Stimulated activated CD4-positive, alpha-beta T cell treated with anti-CD3 and anti-CD28 coated beads, Interleukin-15, amount 100 ng/mL, for 1 hour (primary cell): ENCODE measurements at places on chromosomes 7 and 10.

GRCh38 chr7:132933072-132933458 lies 148.8 kb downstream of the CHCHD3 start:
- DNase-seq = no peak

DNA sequence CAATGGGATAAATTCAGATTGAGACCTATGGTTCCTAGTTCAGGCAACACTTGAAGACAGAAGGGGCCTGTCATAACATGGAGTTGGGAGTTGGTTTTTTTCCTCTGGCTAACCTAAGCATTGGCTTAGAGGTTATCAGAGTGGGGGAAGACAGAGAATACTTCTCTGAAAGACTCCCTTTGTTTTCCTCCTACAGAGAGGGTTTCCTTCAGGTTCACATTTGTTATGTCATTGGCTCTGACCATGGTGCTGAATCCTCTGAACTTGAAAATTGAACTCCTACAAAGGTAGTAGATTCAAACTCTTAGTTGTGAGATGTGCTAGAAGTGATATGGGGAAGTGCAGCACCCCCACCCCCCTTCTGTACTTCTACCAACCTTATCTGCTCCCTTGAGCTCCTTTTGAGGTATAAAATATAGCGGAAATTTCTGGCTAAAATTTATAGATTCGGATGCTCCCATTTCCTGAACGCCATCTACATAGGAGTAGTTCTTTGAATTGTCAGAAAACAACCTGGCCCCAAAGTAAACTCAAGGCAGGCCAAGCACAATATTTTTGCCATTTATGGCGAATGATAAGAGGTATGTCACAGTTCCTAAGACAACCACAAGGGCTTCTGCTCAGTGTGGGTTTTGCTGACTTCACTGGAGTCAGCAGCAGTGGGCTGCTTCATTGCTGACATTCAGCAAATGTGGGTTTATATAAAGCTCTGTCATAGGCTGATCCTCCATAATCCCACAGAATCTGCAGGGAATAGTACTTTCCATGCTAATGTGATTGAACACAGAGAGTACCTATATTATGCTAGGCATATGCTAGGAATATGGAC lies 131.6 kb upstream of the KLF14 start:
- DNase-seq = no peak

GRCh38 chr10:117597216-117597615 lies 54.7 kb downstream of the EMX2 start:
- no peak for DNase-seq

DNA sequence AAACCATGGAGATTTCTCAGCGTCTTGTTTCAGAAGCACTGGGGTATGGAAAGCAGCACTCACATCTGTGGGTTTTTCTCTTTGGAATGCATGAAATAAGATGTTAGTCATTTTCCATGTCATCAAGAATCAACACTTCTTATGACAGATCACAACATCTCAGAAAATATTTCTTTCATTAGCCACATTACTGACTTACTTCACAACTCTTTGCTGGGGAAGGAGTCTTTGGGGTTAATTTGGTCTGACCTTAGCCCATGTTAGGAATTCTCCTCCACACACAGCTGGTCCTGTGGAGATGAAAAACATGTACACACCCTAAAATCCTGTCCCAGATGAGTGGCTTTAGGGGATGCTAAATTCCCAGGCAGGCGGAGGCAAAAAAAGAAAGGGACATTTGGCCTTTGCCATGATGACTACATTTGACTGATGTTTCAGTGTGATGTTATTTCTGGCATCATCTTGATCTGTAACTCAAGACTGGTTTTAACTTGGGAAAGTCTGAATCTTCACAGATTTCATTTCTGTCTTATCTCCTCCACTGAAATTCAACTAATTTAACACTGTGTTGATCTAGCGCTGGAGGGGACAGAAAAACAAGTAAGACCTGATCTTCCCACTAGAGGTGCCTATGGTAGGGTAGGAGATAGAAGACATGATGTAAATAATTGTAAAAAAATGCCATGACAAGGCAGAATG lies 363.2 kb downstream of the PRPF18 start:
- DNase-seq = no peak

DNA sequence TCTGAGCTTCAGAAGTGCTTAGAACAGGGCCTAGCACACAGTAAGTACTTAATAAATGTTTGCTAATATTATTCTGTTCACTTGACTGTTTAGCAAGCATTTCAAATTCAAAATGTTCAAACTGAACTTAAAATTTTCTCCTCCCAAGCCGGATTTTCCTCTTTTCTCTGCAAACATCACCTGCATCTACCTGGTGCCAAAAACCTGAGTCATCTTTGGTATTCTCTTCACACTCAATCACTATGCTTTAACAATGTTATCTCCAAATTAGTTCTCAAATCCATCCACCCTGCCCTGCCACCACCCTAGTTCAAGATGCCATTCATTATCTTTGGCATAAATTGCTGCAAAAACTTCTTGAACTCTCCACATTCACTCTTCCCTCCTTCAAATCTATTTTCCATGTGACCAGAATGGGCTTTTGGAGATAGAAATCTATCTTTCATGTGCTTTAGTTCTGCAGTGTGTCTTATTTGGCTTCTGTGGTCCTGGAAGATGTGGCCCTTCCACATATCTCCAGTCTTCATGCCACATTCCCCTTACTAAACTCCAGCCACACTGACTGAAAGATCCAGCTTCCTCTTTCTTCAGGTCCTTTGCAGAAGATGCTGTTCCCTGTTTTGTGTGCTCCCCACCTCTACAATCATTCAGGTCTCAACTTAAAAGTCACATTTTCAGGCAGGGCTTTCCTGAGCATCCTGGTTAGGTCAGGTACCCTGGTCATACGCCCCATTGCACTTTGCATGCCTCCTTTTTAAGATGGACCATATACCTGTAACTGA lies 2.0 kb downstream of the GGCT start:
- no peak for DNase-seq

- DNase-seq = no peak
These were observed 357.5 kb upstream of the BMPER start for GRCh38 chr7:33547880-33548279.

- no peak for DNase-seq
These were observed 23.1 kb upstream of the PITRM1 start for GRCh38 chr10:3195726-3196125.

DNA sequence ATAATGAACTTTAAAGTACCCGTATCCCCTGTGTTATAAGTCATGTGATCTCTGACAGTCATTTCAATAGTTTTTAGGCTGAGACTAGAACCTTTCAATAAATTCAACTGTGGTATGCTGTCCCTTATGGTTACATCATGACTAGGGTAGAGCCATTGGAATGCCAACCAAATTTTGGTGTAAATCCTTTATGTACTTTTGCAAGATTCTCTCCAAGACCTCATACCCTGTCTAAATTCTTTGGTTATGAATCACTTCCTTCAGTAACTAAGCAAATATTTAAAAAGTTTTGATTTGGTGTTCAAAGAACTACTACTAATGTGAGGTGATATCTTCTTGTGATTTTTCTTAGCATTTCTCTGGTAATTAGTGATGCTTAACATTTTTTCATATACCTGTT lies 20.8 kb upstream of the OR6B1 start:
- no peak for DNase-seq

DNA sequence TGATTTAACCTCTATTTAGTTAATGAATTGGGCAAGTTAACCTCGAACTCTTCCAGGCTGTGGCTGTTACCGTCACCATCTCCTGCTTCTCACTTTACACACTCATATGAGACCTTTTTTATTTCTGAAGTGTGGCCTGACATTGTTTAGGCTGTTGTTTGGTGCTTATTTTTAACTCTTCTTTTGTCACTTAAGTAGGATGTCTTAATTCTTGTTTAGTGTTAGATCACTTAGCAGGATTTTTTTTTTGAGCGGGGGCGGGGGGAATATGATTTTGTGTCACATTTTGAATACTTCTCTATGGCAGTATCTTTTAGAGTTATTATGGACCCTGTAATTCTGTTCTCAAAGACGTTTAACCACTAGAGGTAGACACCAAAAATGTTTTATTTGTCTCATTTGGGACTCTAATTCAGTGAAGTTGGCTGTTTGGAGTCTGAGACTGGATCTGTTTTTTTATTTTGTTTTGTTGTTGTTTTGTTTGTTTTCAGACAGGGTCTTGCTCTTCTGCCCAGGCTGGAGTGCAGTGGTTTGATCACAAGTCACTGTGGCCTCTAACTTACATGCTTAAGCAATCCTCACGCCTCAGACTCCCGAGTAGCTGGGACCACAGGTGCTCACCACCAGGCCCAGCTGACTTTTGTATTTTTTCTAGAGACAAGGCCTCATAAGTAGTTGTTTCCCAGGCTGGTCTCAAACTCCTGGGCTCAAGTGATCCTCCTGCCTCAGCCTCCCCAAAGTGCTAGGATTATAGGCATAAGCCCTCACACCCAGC lies 73.5 kb downstream of the CUX1 start:
- DNase-seq = no peak

- DNase-seq = no peak
These were observed 98.1 kb upstream of the NAMPT start for GRCh38 chr7:106382929-106383328.

GRCh38 chr10:71274901-71275796 lies 43.9 kb upstream of the SLC29A3 start:
- DNase-seq = no peak

DNA sequence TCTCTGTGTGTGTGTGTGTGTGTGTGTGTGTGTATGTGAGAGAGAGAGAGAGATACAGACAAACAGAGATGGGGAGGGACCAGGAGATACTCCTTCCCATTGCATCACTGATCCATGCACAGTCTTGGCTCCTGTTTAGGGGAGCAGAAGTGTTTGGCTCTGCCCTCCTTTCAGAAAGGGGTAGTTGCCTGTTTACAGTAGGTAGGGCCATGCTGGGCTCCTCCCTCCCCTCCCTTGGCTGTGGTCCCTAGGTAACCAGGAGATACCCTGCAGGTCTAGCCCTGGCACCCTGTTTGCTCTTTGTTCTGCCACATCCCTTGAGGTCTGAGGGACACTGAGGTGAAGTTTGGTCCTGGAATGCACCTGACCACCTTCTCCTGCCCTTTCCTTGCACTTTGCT lies 95.3 kb downstream of the RAMP3 start:
- DNase-seq = no peak

DNA sequence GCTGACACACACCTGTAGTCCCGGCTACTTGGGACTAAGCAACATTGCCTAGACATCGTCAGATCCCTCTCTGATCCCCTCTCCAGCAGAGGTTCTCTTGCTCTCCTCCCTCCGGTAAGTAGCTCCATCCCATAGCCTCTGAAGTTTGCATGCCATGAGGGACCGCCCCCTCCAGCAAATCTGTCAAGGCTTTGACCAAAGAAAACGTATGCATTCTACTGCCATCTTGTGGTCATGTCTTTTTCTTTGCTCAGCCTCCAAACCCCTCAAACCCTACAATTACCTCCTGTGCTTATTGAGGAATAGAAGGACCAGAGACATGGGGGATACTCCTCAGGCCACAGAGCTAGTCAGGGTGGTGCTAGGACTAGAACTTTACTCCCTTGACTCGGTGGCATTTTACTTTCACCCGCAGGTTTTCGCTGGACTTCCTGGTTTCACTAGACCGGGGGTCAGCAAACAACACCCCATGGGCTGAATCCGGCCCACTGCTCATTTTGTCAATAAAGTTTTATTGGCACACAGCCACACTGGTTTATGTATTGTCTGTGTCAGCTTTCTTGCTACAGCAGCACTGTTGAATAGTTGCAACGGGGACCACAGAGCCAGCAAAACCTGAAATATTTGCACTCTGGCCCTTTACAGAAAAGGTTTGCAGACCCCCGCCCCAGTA lies 202.6 kb upstream of the FOXK1 start:
- no peak for DNase-seq

DNA sequence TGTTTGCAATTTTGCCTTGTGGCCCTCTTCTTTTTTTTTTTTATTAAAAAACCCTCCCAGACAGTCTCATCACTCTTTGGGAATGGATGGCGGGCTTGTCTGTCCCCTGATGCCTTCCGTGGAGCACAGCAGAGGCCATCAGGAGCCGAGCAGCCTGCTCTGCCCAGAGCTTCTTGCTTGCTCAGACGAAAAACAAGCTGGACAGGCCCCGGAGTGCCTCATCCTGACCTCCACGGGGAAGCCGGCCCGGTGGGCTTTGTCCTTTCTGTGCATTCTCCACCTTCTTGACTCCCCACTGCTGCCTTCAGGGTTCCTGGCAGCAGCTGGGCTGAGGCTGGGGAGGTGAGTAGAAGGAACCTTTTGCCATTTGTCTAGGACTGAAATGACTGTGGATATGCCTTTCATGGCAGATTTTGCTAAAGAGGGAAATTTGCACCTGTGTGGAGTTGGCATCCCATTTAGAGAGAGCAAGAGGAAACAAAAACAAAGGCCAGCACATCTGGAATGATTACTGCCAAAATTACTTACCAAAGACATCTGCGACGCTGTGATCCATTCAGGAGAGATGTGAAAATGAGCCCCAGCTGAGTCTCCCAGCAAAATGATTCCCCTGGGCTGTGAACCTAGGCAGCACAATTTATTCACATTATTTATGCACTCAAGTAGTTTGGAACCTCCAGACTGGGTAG lies 108.3 kb downstream of the AOAH start:
- DNase-seq = no peak

- DNase-seq = no peak
These were observed 50.8 kb upstream of the ZMIZ1 start for GRCh38 chr10:79017882-79018520.

DNA sequence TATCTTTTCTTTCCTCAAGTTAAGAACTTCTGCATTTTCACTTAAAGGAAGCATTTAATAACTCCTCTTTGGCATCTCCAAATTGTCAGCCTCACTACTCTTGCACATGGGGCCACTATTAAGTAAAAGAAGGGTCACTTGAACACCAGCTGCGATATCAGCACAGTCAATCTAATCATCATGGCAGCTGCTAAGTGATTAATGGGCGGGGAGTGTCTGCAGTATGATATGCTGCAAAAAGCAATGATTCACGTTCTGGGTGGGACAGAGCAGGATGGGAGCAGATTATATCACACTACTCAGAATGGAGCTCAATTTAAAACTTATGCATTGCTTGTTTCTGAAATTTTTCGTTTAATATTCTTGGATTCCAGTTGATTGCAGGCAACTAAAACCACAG lies 447.4 kb upstream of the PFKP start:
- no peak for DNase-seq

DNA sequence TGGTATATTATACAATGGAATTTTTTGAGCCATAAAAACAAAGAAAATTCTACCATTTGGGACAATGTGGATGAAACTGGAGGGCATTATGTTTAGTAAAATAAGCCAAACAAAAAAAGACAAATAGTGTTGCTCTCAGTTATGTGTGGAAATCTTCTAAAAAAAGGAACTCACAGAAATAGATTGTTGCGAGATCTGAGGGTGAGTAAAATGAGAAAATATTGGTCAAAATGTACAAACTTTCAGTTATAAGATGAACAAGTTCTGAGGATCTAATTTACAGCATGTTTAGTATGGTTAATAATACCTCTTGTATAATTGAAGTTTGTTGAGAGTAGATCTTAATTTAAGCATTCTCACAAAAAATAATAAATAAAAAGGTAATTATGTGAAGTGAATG lies 291.2 kb downstream of the KIF20B start:
- DNase-seq = no peak

- DNase-seq = no peak
These were observed 303.9 kb downstream of the REEP3 start for GRCh38 chr10:63825111-63825510.

DNA sequence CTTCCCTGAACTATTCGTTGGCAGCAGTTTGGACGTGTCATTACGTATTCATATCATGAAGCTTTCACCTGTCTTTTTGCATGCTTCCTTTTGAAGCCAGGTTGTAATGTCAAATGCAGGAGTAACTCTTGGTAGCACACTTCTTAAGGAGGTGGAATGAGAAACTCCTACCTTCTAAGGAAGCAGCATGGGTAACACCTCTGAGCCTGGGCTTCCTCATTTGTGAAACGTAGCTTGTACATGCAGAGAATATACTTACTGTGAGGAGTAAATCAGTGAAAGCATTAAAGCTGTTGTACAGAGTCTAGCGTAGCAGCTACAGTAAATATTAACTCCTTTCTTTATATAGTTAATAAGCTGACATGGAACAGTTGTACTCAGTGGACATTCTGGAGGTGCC lies 21.1 kb downstream of the CUL1 start:
- DNase-seq = no peak
